ENCODE measurements at places on chromosomes 2 and 18.

- no peak overlapping the region for H3K4me3 ChIP-seq
- H3K4me1 ChIP-seq = peaks cover 16% of the 10 kb centered on the region
- no peak for DNase-seq
- H3K27me3 ChIP-seq = no peaks in the 10 kb centered on the region
- no peaks in the 10 kb centered on the region for H3K36me3 ChIP-seq
- H3K27ac ChIP-seq = no peak overlapping the region
Measured at GRCh38 chr2:96954011-96954846, 32.2 kb downstream of the FAM178B start.

DNA sequence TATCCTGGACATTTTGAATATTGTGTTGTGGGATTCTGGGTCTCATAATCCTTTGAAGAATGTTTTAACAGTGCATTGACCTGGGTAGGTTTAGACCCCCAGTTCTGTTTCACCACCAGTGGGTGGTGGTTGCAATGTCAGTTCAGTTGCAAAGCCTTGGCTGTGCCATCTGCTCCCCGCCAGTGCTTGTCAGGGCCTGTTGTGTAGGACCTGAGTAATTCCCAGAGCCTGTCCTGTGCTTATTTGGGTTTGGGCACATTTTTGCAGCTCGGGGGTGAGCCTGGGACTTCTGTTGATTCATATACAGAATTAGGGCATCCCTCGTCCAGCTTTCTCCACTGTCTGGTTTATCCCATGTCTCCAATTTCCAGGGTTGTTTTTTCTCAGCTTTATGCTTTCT, 24.8 kb downstream of the ATP9B start:
- H3K4me3 ChIP-seq = no peak overlapping the region
- DNase-seq = no peak
- H3K36me3 ChIP-seq = no peaks in the 10 kb centered on the region
- H3K27ac ChIP-seq = no peak overlapping the region

- DNase-seq = no peak
- no peaks in the 10 kb centered on the region for H3K27me3 ChIP-seq
- no peaks in the 10 kb centered on the region for H3K36me3 ChIP-seq
- H3K4me1 ChIP-seq = no peaks in the 10 kb centered on the region
Measured at GRCh38 chr2:171390941-171391516, 42.8 kb downstream of the METTL8 start.

GRCh38 chr2:6951046-6951445, 33.8 kb downstream of the RNF144A start:
- H3K36me3 ChIP-seq = no peaks in the 10 kb centered on the region
- DNase-seq = no peak
- H3K4me3 ChIP-seq = no peak overlapping the region

- no peaks in the 10 kb centered on the region for H3K27me3 ChIP-seq
- no peak for DNase-seq
- H3K27ac ChIP-seq = no peak overlapping the region
- H3K4me1 ChIP-seq = no peaks in the 10 kb centered on the region
Measured at GRCh38 chr2:102801858-102802699, 40.2 kb downstream of the TMEM182 start.

DNA sequence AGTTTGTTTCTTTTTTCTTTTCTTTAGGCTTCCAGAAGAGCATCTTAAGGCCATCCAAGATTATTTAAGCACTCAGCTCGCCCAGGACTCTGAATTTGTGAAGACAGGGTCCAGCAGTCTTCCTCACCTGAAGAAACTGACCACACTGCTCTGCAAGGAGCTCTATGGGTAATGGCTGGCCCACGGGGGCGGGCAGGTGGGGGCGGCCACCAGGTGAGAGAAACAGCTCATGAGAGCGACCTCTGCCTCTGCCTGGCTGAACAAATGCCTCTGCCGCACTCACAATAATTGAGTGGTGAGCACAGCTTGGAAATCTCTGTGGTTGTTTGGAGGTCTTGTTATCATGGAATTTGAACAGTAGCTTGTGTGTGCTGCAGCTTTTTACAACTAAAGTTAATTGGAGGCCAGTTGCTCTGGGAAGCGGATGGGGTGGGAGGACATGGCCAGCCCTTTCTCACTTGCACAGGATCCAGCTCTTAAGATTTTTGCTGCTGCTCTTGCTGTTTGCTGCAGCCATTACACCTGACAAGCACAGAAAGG, 70.4 kb downstream of the INPP5D start:
- H3K4me3 ChIP-seq = no peak overlapping the region
- H3K27me3 ChIP-seq = no peaks in the 10 kb centered on the region
- H3K36me3 ChIP-seq = no peaks in the 10 kb centered on the region
- no peak overlapping the region for H3K27ac ChIP-seq

- no peaks in the 10 kb centered on the region for H3K36me3 ChIP-seq
- no peak overlapping the region for H3K27ac ChIP-seq
- H3K27me3 ChIP-seq = no peaks in the 10 kb centered on the region
- H3K4me1 ChIP-seq = no peaks in the 10 kb centered on the region
- DNase-seq = no peak
- H3K4me3 ChIP-seq = no peak overlapping the region
Measured at GRCh38 chr2:197250084-197250397, 60.5 kb downstream of the ANKRD44 start.

All from colonic mucosa (tissue), 4 donors.